NCI-H2107 (cell line): ENCODE measurements at places on chromosomes 5 and 9.

GRCh38 chr5:15966651-15967050 lies 212.9 kb downstream of the MARCHF11 start:
- no peak for DNase-seq

DNA sequence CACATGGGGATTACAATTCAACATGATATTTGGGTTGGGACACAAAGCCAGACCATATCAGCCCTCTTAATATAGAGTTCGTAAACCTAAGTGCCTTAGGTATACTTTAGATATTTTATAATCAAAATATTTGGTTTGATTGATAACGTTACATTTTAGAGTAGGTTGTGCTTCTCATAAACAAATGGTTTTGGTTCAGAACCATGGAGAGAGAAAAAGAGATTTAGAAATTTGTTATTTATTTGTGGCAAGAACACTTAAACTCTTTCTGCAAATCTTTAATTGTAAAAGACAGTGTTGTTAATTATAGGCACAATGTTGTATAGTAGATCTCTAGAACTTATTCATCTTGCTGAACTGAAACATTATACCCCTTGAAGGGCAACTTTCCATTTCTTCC lies 298.8 kb downstream of the TENT4A start:
- DNase-seq = no peak

DNA sequence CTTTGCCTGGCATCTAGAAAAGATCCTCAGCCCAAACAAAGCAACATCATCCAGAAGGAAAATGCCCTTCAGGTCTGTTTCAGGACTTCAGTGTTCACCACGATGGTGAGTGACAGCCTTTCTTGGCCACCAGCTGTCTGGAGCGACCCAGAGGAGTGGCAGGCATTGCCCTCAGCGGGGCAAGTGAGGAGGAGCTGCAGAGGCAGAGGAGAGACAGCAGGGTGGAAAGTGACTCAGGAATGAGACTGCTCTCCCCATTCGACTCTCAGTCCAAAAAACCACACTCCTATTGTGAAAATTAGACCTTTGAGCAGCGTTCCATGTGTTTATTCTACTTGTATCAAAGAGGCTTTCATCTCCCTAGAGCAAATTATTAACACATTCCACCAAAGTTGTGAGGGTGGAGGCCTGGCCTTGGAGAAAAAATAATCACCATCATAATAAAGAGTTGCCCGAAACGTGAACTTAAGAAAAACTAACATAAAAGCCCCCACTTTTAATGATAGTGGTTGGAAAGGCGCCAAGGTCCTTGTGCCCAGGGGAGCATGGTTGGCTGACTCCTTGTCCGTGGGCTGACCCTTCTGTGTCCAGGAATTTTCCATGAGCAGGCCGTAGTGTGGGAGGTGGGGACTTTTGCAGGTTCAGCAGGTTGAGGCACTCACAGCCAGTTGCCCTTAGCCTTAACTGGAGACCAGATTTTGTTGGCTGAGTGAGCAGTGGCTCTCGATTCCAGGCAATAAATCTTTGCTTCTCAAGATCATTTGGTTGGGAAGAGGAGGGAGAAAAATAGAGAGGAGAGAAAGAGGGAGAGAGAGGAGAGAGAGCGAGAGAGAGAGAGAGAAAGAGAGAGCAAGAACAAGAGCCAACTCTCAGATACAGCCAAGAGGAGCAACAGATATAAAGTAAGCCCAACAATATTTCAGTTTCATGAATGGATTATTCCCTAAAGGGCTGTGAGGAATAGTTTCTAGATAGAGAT lies 125.9 kb upstream of the ANKRD55 start:
- no peak for DNase-seq

- no peak for DNase-seq
Measured at GRCh38 chr9:126703866-126704156, 90.1 kb downstream of the LMX1B start.

- no peak for DNase-seq
Measured at GRCh38 chr5:1181451-1182359, 19.7 kb upstream of the SLC6A19 start.

GRCh38 chr9:121144482-121144881 lies 57.2 kb downstream of the RAB14 start:
- DNase-seq = no peak

GRCh38 chr5:56050551-56051255 lies 55.9 kb upstream of the IL6ST start:
- DNase-seq = no peak

DNA sequence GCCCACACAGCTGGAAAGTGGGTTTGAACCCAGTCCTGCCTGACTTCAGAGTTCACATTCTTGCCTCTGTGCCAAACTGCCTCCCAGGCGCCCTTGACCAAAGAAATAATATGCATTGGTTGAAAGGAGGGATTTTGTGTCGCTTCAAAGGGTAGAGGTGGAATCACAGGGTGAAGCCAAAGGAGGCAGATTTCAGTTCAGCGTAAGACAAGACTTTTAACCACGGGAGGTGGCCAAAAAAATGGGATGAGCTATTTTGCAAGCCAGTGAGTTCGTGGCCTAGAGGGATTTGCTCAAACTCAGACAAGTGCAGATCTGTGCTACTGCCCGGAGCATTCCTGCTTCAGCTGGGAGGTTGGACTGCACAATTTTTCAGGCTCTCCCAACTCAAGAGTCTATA lies 57.6 kb upstream of the RANBP3L start:
- DNase-seq = no peak
